ENCODE measurements at places on chromosomes 5 and 9.

DNA sequence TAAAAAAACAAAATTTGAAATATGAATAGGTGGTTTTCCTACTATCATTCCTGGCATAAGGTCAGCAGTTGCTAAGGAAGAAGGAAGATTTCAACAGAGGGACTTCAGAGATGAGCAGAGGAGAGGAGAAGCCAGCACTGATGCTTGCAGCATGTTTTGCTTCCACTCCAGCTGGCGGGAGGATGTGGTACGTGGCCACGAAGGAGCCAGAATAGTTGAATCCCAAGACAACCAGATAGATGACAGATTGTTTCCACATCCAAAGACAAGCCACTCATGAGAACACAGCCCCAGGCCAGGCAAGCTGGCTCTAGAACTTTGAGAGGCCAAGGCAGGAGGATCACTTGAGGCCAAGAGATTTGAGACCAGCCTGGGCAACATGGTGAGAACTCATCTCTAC lies 15.1 kb downstream of the TIMD4 start:
- no peak for DNase-seq
- no peak overlapping the region for H3K4me3 ChIP-seq
- H3K27ac ChIP-seq: no peak overlapping the region
- no peaks in the 10 kb centered on the region for H3K4me1 ChIP-seq

- H3K36me3 ChIP-seq: no peaks in the 10 kb centered on the region
- peak overlapping the region; percentile 94 for H3K4me3 ChIP-seq
- no peaks in the 10 kb centered on the region for H3K27me3 ChIP-seq
- no peak overlapping the region for H3K27ac ChIP-seq
- peak; percentile 42 for DNase-seq
These were observed 735 bp downstream of the ECPAS start for GRCh38 chr9:111483439-111483857.

DNA sequence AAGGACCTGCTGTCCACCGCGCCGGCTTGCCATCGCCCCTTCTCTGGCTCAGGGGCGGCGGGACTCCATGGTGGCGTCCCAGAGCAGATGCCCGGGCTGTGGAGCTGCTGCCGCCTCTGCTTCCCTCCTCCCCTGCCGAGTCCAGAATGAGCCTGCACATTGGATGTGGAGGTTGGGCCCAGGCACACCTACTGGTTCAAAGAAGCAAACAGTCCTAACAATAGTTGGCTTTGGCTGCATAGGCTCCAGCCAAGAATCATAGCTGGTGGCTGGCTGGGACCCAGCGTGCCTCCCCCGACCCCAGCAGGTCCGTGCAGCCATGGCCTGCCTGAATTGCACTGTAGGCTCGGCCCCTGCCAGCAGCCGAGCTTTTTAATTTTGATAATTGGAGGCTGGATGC lies 25.8 kb downstream of the ADAMTSL2 start:
- no peak for DNase-seq
- H3K27me3 ChIP-seq: no peaks in the 10 kb centered on the region

GRCh38 chr5:98397081-98397480 lies 376.4 kb upstream of the RGMB start:
- no peaks in the 10 kb centered on the region for H3K36me3 ChIP-seq
- peaks cover 5% of the 10 kb centered on the region for H3K4me1 ChIP-seq
- DNase-seq: no peak
- no peak overlapping the region for H3K27ac ChIP-seq
- H3K27me3 ChIP-seq: no peaks in the 10 kb centered on the region
- no peak overlapping the region for H3K4me3 ChIP-seq

- H3K36me3 ChIP-seq: peaks cover 5% of the 10 kb centered on the region
- no peak overlapping the region for H3K4me3 ChIP-seq
- H3K4me1 ChIP-seq: no peaks in the 10 kb centered on the region
- DNase-seq: no peak
- no peaks in the 10 kb centered on the region for H3K27me3 ChIP-seq
These were observed 45.4 kb downstream of the RAB14 start for GRCh38 chr9:121156263-121156731.

- H3K4me3 ChIP-seq: no peak overlapping the region
- H3K4me1 ChIP-seq: no peaks in the 10 kb centered on the region
- no peaks in the 10 kb centered on the region for H3K27me3 ChIP-seq
These were observed 15.3 kb downstream of the FPGS start for GRCh38 chr9:127817881-127818434.

DNA sequence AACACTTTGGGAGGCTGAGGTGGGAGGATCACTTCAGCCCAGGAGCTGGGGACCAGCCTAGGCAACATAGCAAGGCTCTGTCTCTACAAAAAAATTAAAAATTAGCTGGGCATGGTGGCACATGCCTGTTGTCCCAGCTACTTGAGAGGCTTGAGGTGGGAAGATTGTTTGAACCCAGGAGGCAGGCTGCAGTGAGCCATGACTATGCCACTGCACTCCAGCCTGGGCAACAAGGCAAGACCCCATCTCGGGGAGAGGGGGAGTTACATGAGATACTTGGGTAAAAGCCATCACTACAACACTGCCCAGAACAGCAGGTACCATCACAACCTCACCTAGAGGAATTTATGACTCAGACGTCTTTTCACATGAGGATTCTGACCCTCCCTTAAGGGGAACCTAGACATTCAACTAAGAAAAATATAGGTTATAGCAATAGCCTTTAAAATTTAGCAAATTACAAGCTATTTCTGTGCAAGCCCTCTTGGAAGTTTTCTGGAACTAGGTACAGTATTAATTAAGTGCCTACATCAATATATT lies 143.5 kb downstream of the NFIB start:
- no peak overlapping the region for H3K4me3 ChIP-seq
- H3K4me1 ChIP-seq: peaks cover 2% of the 10 kb centered on the region
- no peak for DNase-seq

- DNase-seq: no peak
- H3K27ac ChIP-seq: no peak overlapping the region
- no peaks in the 10 kb centered on the region for H3K4me1 ChIP-seq
- no peak overlapping the region for H3K4me3 ChIP-seq
- H3K36me3 ChIP-seq: no peaks in the 10 kb centered on the region
- no peaks in the 10 kb centered on the region for H3K27me3 ChIP-seq
These were observed 639.3 kb downstream of the BRINP1 start for GRCh38 chr9:118729981-118730380.

DNA sequence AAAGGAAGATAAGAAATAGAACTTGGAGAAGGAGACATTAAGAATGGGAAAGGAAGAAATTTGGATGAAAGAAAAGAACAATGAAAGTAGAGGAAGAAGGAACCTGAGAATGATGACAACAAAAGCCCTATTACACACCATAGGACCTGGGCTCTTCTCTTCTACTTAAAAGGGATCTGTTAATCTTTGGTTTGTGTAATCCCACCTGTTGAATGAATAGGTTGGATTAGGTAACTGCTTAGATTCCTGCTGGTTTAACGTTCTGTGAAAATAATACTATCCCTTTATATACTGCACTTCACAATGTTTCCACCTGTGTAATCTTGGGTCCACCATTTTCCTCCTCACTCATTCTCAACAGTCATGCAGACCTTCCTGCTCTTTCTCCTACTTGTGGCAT lies 157.8 kb upstream of the ATP10B start:
- H3K4me3 ChIP-seq: no peak overlapping the region
- no peaks in the 10 kb centered on the region for H3K36me3 ChIP-seq
- H3K27me3 ChIP-seq: peaks cover 2% of the 10 kb centered on the region

DNA sequence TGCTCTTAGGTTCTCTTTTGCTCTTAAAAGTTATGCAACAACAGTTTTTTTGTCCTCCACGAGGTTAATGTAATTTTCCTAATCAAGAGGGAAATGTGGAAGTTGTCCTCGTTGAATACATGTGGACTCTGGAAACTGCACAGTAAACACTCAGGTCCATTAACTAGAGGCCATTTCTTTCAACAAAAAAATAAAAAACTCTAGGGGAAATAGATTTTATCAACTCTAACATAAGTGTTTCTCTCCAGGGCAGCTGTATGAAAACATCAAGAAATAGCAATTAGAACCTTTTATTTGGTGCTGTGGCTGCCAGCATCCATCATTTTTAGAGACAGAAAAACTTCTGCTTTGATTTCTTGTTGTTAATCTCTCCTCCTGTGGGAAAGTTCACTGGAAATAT lies 288.6 kb downstream of the ICE1 start:
- H3K27ac ChIP-seq: no peak overlapping the region
- no peaks in the 10 kb centered on the region for H3K4me1 ChIP-seq
- no peaks in the 10 kb centered on the region for H3K36me3 ChIP-seq
- no peak for DNase-seq
- H3K27me3 ChIP-seq: no peaks in the 10 kb centered on the region
- H3K4me3 ChIP-seq: no peak overlapping the region

DNA sequence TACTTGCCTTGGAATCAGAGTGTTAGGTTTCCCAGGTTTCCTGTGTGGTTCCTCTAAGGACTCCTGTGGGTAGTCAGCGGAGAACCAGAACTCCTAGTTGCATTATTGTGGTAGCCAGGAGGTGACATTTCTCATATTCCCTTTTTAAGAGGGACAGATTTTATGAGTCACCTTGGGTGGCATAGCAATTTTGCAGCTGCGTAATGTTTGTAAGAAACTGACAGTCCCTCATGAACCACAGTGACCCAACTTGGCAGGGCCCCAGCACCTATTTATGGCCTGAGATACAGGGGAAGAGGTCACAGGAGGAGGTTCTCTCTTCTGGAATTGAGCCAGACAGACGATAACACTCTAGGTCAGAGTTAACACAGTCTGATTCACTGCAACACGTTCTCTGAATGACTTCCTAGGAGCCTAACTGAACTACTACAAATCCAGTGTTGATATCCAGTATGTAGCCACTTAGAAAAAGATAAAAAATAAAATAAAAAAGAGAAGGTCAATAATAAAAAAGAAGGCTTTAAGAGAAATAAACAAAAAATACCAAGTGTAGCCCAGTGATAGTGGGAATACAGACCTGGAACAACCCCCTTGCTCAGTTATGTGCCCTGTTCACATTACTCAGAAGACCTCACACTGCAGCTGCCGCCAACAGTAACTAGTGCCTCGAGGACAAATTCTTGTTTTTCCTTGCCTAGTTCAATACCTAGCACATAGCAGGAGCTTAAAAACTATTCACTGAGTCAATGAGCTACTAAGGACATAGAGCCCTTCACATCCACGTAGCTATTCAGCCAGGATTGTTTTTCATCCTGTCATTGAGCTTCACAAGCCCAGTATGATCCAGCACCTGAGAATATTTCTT lies 50.7 kb upstream of the VLDLR start:
- no peak overlapping the region for H3K27ac ChIP-seq
- H3K4me1 ChIP-seq: no peaks in the 10 kb centered on the region
- no peaks in the 10 kb centered on the region for H3K36me3 ChIP-seq
- peak; percentile 82 for DNase-seq

GRCh38 chr9:132507670-132508469 lies 74.5 kb upstream of the BARHL1 start:
- DNase-seq: peak; percentile 58
- no peaks in the 10 kb centered on the region for H3K36me3 ChIP-seq
- no peaks in the 10 kb centered on the region for H3K4me1 ChIP-seq

DNA sequence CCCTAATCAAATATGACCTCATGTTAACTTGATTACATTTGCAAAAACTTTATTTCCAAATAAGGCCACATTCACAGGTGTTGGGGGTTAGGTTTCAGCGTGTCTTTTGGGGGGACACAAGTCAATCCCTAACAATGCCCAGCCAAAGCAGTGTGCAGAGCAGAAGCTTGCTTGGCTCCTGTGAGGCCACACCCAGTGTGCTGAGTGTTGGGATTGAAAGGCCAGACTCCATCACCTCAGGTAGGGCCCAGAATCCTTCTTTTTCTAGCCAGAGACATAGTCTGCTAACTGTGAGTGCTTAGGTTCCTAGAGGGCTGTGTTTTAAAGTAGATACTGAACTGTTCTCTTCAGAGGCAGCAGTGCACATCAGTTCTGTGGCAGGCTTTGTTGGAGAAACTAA lies 27.9 kb downstream of the KDM4C start:
- peaks cover 40% of the 10 kb centered on the region for H3K4me1 ChIP-seq
- no peak overlapping the region for H3K4me3 ChIP-seq
- peak; percentile 37 for DNase-seq
- no peaks in the 10 kb centered on the region for H3K36me3 ChIP-seq
- no peaks in the 10 kb centered on the region for H3K27me3 ChIP-seq

GRCh38 chr9:105168870-105169319 lies 75.6 kb upstream of the SLC44A1 start:
- H3K4me3 ChIP-seq: no peak overlapping the region
- no peaks in the 10 kb centered on the region for H3K27me3 ChIP-seq
- no peaks in the 10 kb centered on the region for H3K36me3 ChIP-seq
- no peaks in the 10 kb centered on the region for H3K4me1 ChIP-seq
- H3K27ac ChIP-seq: no peak overlapping the region
- DNase-seq: no peak

GRCh38 chr5:161149078-161149477 lies 297.1 kb upstream of the ATP10B start:
- H3K27ac ChIP-seq: no peak overlapping the region
- DNase-seq: no peak
- no peaks in the 10 kb centered on the region for H3K27me3 ChIP-seq

GRCh38 chr9:123093141-123093540 lies 59.7 kb downstream of the GPR21 start:
- no peak for DNase-seq
- H3K4me1 ChIP-seq: no peaks in the 10 kb centered on the region
- H3K4me3 ChIP-seq: no peak overlapping the region

Measured in small intestine (tissue), 16 donors.